ENCODE measurements at places on chromosomes 11 and 22.
A peak's percentile ranks its signal among the peaks of the same experiment; 100 is the strongest.

DNA sequence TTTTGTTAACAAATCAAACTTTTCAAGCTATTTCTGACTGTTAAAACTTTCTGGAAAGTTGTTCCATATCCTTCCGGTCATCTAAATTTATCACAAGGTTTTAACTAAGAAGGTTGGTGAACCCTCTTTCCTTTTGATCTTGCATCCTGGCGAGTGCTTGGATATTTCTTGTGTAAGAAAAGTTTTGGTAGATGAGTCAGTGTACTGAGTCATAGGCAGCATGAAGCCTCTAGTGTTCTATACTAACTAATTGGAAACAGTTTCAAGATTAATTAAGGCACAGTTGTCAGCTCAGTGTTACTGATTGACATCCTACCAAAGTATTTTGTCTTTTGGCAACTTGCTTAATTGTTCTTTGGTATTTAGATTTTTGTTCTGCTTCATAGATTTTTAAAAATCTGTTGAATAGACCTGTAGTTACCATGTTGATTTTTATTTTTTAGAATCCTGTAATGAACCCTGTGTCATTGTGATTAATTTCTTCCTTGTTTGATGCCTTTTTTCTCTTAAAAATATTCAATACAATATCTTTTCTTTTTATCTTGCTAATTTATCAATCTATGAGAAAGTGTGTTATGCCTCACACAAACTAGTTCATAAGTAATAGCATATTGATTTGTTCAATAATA is 38.0 kb downstream of the METTL15 start:
- peak; percentile 76 for DNase-seq

- DNase-seq, result peak; percentile 70
Measured at GRCh38 chr11:12769834-12770345, 95.7 kb downstream of the TEAD1 start.

DNA sequence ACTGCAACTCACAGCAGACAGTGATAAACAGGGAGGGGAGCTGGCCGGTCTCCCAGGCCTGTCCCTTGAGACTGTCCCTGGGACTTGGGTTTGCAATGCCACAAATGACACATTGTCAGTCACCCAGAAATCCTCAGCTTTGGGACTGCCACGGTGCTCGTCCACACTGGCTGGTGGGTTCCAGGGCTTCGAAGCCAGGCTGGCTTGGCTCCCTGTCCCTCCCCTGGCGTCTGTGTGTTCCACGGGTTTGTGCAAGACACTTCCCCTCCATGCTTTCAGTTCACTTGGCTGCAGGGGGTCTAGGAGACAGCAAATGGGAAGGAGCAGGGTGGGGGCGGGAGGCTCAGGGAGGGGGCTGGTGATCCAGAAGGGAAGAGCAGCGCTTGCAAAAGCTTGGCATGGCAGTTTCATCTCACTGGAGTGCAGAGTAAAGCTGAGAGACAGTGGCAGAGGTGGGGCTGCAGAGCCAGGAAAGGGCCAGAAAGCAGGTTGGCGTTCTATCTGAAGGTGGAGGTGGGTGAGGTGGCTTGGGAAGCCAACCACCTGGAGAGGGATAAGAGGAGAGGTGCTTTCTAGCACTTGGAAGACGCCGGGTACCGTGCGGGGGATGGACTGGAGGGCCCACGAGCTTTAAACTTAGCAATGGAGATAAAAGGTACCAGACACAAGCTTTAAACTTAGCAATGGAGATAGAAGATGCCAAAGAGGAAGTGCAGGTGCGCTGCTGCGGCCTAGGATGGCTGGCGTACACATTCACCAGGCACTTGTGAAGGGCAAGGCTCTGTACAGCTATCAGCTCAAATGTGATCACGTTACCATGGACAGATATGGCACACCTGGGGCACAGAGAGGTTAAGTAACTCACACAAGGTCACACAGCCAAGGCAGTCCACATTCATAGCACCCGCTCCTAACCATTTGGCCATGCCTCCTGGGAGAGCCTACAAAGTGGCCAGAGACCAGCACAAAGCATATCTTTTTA is 86.4 kb upstream of the SHISAL1 start:
- no peak for DNase-seq

GRCh38 chr11:105229761-105230160 is 90.2 kb upstream of the CARD18 start:
- no peak for DNase-seq

GRCh38 chr22:42236268-42236667 is 34.2 kb downstream of the TCF20 start:
- DNase-seq, result no peak
